ENCODE measurements at places on chromosomes 4 and X. TPM values are rescaled to one million over a fixed set of nuclear protein-coding genes. Genes with fewer than 3 reads are reported as not detected.

The SLC10A6 gene
- total RNA-seq: not detected

- peak; percentile 22 for DNase-seq
Observed at GRCh38 chr4:44351069-44351468, 97.5 kb downstream of the KCTD8 start.

The PAGE2 gene
- not detected for total RNA-seq

The ATP1B4 gene
- not detected for total RNA-seq

The PPAT gene
- total RNA-seq: 35.9 TPM

All from PC-3 (cell line).